ENCODE measurements at places on chromosomes 7 and 10. TPM values are rescaled to one million over a fixed set of nuclear protein-coding genes. Genes with fewer than 3 reads are reported as not detected.

The TMEM140 gene
- polyA plus RNA-seq: 37.2 TPM

The TFR2 gene
- polyA plus RNA-seq: 0.80 TPM

DNA sequence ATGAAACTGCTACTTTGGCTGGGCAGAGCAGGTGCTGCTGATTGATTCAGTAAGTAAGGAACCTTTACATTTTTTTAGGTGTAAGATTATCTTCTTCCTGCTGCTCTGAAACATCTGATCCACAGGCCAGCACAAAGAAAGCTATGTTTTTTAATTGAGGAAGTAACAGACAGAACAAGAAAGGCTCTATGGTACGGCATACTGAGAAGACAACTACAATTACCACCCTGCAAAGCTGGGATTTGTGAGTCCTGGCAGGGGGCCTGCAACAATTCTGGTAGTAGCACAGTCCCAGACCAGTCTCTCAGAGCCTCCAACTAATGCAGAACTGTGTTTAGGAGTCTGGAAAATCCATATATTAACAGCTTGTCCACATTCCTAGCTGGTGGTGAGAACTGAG, 103.0 kb upstream of the LRRTM3 start:
- DNase-seq: no peak

- DNase-seq: no peak
Observed at GRCh38 chr7:43394441-43395130, 188.3 kb upstream of the STK17A start.

DNA sequence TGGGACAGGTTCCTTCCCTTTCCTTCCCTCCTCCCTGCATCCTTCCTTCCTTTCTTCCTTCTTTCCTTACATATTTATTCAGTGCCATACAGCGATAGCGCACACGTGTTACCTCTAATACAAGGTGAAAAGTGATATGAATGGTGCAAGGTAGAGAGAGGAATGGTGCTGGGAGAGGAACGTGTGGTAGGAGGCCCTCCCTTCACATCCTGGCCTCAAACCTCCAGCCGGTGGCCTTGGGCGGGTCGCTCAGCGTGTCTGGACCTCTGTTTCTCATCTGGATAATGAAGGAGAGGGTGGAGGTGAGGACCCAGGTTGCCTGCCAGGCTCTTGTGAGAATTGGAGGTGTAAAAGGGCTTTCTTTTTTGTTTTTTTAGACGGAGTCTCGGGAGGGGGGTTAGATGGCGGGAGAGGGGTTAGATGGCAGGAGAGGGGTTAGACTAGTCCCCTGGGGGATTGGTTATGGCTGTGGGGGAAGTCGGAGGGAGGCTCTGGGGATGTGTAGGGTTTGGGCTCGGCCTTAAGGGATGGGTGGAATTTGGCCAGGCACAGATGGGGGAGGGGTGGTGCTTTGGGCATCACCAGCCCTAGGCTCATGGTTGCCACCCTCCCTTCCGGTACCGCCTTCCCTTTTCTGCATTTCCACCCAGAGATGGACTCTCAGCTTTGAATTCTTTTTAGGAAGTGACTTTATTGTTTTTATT, 14.9 kb downstream of the CHST3 start:
- DNase-seq: no peak

DNA sequence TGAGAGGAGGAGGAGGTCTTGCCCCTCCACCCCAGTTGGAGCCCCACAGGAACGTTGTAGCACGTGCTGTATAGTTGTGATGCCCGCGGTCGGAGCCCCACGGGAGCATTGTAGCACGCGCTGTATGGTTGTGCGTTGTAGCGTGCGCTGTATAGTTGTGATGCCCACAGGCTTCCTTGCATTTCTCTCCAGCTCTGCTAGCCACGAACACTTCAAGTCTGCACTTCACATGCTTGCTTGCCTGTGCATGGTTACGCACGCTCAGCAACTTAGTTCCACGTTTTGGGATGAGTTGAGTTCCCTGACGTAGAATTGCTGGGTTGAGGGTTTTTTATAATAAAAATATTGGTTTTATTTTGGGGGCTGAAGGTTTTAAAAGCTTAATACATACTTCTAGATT, 41.6 kb downstream of the DNAJB6 start:
- no peak for DNase-seq

GRCh38 chr10:96656839-96657238, 63.5 kb downstream of the PIK3AP1 start:
- DNase-seq: no peak

DNA sequence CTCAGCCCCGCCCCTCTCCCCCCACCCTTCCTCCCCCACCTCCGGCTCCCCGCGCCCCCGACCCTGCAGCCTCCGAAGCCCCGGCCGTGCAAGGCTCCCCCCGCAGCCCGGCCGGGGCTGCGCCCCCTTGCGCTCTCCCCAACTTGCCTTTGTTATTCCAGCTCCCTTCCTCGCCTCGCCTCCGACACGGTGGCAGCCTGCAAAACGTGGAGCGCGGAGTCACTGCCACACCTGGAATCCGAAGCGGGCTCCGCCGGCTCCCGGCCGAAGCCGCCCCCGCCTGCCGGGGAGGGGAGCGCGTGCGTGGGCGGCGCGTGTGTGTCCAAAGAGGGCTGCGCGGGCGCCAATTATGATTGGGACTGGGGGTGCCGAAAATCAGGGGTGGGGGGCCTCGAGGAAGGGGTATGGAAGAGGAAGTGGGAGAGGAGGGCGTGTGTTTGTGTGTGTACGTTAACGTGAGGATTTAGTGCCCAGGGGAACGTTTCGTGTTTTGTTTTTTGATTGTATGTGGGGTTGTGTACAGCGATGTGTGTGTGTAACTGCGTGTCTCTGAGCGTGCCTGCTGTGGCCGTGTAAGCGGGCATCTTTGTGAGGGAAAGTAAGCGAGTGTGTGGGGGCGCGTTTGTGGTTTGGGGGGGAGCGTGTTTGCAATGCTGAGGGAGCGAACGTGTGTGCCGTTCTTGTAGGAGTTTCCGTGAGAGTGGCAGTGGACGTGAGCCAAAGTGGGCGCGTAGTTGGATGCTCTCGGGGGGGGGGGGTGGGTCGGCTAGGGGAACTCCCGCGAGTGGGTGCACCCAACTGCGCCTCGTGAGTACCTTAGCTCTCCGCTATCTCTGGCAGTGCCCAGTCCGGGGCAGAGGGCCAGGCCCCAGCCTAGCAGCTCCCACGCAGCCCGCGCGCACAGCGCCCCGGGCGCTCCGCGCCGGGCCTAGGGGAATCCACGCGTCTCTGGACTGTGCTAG, 1.2 kb upstream of the ZMIZ1 start:
- DNase-seq: peak; percentile 97

DNA sequence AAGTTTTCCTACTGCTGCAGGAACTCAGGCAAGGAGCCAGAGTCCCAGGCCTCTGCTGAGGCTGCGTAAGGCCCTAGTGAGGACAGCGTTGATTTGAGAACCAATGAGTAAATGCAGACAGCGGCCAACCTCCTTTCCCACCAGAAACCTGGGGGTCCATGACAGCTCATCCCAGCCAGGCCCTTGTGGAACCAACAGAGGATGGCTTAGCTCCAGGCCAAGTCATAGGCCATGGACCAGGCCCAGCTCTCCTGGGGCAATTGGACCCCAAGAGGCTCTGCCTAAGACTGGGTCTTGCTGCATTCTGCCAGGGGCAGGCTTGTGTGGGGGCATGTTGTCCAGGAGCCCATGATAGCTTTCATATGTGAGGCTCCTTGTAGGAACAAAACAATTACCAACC, 65.4 kb upstream of the PPP1R3C start:
- DNase-seq: no peak

GRCh38 chr7:100894860-100895700, 608 bp downstream of the ACHE start:
- no peak for DNase-seq

DNA sequence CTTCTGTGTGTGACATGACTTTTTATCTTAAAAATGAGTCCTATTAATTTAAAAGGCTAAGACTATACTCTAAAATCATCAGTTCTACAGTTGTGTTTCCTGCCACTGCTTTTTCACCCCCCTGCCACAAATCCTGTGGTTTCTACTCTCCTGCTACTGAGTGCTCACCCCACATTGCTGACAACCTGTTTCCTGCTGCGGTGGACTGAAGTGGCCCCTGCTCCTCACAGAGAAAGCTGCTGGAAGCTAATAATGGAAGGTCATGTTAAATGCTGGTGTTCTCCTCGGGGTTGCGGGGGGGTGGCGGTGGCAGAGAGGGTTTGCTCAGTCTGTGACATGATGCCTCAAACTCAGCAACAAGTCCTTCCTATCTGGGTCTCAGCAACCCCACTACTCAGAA, 113.2 kb upstream of the INHBA start:
- no peak for DNase-seq

GRCh38 chr10:88987243-88987725, 3.3 kb upstream of the FAS start:
- no peak for DNase-seq

DNA sequence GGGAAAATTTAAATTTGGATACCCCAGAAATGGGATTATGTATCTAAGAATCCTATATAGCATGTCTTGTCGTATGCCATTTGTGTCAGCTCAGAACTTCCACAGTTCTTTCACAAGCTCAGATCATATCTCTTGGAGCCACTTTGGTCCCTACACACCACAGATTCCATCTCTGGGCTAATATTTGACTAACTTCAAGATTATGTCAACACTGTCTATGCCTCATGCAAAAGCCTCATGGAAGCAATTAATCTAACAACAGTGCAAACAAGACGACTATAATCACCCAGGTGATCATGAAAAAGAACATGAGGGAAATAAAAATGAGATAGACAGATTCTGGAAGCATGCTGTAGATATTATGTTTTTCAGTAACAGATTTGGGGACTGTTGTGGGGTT, 189.1 kb downstream of the LRRTM3 start:
- no peak for DNase-seq

- no peak for DNase-seq
Observed at GRCh38 chr10:63286340-63286739, 153.2 kb downstream of the NRBF2 start.

- no peak for DNase-seq
Observed at GRCh38 chr7:155962191-155962967, 150.1 kb upstream of the SHH start.

- no peak for DNase-seq
Observed at GRCh38 chr10:115052226-115052625, 40.9 kb upstream of the ATRNL1 start.

DNA sequence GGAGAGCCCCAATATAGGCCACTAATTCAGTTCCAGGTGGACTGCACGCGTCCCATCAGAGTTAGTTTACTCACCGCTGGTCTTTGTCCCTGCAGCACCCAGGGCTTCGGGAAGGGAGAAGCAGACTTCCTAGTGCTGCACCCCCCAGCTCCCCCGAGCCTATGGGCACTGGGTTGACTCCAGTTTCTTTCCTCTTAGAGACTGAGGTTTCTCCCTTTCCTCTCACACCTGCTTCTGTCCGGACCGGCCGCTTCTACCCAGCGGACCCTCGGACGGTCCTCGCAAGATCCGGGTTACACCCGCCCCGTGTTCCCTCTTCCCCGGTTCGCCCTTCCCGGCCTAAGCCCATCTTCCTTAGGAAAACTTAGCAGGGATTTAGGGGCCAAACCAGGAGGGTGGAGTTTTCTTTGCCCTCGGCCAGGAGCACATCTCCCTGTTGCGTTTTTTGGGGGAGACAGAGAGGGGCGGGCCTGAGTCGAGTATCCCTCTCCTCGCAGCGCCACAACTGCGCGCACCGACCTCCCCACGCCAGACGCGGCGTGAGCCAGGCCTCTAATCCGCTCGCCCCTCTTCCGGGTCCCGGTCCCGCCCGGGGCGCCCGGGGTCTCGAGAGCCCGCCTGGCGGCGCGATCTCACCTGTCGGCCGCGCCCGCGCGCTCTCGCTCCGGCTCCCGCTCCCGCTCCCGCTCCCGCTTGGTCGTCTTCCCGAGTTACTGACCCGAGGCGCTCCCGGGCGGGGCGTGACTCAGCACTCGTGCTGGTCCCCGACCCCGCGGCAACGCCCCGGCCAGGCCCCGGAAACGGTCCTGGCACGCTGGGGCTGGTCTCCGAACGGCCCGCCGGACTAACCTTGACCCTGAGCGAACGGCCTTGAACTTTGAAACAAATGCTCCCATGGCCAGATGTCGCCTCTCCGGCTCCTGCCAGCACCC, at the start of gene AIFM2:
Gene AIFM2, minus strand, starts transcription at position 728 of the 932 bp plus-strand sequence. CDS start 8,741 bp downstream, outside the sequence.
- DNase-seq: peak; percentile 65

DNA sequence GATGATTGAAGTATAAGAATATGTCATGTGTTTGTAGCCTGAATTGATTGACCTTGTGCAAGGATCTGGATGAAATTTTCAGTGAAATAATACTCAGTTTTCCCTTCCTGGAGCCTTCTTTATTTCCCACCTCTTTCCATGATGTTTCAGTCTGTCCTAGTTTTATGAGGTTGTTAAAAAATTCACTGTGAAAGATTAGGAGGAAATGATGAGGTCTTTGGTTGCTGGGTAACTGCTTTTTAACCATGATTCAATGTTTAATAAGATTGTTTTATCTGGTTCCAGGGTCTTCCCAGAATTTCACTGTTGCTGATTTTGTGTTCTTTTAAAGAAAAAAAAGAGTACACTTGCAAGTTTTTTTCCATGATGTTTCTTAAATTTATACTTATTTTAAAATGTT, 221.5 kb downstream of the MBL2 start:
- DNase-seq: no peak

DNA sequence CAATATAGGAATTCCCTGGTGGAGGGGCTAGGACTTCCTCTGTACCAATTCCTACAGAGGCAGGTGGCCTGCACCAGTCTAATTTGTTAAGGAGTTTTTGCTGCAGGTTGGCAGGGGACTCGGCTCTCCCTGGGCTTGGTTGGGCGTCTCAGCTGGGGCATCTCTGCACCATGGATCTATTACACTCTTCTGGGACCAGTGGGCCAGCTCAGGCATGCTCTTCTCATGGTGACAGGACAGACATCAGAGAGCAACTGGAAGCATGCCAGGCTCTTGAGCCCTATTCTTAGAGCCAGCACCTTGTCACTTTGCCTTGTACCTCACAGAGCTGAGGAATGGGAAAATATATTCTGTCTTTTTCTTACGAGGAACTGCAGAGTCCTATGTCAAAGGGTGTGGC, 74.6 kb downstream of the SH2D4B start:
- no peak for DNase-seq

DNA sequence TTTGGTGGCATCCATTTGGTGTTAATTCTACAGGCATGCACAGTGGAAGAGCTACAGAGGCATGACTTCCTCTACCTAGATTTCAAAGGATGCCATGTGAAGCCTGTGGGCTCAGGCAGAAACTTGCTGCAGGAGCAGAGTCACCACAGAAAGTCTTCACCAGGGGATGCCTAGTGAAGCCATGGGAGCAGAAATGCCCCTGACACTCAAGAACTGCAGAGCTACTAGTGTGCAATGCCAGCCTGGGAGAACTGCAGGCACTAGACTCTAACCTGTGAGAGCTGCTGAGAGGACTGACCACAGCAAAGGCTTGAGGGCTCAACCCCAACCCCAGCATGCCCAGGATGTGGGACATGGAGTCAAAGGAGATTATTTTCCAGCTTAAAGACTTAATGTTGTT, 3.9 kb downstream of the OR9A2 start:
- no peak for DNase-seq

DNA sequence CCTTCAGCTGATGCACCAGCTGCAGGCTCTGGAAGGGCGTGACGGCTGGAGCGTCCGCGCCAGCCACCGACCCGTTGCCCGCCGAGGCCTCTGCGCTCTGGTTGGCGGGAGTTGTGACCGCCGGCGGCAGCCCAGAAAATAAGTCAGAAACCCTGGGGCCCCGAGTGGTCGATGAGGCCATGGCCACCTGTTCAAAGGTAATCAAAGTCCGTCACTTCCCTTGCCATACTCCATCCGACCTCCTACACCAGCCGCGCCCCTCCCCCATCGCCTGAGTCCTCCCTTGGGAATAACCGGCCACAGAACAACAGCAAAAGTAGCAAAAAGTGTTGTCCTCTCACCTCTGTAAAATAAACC, 406 bp downstream of the PRLHR start:
- no peak for DNase-seq
